Thyroid gland (tissue), 4 donors: ENCODE measurements at places on chromosomes 1 and 21.

DNA sequence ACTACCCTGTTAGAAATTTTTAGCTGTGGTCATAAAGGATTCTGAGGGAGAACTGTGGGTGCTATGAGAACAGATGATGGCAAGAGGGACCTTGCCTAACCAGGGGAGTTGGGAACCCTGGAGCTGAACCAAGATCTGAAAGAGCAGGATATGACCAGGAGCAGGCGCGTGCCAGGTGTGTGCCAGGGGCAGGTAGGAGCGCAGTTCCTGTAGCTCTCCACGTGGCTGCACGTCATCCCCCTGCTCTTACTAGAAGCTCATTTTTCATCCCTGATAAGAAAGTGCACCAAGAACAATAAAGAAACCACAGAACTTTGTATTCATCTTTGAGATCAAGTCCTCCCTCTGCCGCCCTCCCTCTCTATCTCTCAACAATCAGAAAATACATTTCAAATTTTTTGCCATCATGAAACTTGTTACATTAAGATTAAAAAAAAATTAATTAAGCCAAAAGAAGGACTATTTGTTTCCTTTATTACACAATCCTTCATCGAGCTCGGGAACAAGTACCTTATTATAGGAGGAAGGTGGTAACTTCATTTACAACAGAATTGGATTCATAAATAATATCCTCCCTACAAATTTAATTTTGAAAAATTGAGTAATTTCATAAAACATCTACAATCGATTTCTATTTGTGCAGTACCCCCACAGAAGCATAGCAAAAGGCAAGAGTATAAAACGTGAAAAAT is 78.5 kb downstream of the SLC35F3 start:
- DNase-seq = no peak

DNA sequence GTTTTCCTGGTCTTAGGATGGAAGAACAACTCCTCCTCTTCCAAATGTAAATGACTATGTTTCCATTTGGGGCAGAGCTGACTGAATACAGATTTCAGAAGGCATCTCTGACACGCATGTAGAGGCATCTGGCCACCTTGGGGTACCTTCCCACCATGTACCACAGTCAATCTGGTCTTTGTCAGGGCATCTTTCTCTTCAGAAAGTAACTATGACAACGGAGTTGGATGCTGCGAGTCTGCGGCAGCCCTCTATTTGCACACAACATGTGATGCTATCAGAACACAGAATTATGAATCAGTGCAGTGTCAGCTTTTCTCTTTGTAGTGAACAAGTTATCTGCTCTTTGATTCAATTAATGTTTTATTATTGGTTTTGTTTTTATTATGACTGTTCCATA is 94.7 kb downstream of the TSEN15 start:
- no peak for DNase-seq

- no peak for DNase-seq
These were observed 2.1 kb upstream of the PDIK1L start for GRCh38 chr1:26109229-26110164.

DNA sequence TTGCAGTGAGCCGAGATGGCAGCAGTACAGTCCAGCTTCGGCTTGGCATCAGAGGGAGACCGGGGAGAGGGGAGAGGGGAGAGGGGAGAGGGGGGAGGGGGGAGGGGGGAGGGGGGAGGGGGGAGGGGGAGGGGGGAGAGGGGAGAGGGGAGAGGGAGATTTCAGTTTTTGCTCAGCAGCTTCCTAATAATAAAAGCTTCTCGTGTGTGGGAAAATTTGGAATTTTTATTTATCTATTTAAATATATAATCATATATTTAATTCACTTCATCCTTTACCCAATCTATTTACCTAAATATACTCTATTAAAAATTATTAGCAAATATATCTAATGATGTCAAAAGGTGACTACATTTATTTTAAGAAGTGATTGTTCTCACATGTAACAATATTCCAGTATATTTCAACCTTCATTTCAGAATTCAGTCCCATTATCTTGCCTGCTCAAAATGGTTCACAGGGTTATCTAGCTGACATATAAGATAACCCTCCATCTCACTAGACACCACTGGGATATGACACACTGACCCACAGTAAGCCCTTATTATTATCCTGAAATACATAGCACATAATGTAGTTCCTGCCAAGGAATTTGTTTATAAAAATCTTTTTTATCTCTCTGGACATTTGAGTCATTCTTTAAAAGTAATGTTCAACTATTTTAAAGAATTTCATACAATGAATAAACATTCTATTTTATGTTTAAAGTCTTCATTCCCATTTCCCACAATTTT is 105.9 kb downstream of the GPATCH2 start:
- DNase-seq = no peak

DNA sequence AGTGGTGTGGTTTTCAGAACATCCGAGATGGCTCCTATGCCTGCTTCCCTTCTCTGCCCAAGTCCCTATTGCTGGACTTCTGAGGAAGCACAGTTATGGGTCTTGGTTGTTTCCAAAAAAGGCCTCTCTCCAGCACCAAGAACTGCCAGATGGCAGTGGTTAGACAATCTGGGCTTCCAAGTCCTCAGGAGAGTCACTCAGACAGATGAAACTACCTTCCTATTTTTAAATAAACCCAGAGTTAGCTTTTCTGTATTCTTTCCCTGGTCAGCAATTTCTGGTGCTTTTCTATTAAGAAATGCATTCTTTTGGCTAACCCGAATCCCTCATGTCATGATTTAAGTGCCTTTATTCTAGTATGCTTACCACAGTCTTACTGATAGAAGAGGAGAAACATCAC is 245.9 kb downstream of the PRDM2 start:
- no peak for DNase-seq

DNA sequence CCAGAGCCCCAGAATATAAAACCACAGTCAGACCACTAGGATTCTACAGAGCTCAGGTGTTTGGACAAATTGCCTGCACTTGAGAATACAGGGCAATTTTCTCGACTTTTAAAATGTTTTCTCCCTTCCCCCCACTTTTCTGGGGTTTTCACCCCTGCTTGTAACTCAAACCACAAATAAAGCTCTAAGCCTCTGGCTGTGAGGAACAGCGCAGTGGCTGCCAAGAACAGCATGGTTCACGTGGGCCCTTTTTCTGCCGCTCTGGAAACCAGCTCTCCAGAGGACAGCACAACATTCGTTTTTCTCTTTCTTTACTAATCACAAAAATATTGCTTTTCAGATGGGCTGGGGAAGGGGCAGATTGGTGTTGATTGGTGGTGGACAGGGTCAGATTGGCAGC is 102.2 kb upstream of the JUN start:
- no peak for DNase-seq

DNA sequence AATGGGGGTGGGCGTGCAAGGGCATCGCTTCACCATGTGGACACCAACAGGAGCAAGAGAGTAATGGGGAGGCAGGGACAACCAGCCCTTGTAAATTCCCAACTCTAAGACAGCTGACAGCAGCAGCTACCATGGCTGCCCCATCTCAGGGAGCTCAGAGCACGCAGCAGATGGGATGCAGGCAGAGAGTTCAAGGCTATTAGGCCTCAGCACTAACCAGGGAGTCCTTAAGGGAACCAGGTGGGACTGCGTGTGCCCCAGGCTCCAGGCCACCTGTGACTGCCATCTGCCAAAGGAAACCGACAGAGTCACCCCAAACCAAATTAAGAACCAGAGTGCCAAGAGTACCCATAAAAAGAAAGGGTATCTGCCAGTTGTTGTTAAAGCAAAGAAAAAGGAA is 33.7 kb upstream of the PRDM2 start:
- DNase-seq = no peak

DNA sequence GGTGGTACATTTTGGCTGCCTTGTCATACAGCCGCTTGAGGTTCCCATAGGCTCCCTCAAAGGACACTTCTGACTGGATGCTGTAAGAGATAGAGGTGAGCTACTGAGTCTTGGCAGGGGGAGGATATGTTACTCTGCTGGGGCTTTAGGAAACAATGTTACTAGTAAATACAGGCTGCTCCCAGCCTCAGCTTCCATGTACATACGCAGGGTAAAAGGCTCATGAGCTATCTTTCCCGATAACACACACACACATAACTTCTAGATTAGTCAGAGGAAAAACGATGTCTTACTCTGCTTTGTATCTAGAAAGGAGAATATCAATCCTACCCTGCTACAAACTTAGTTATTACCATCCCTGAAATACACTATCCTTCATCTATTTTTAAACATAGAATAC is 14.3 kb downstream of the SMG5 start:
- no peak for DNase-seq

DNA sequence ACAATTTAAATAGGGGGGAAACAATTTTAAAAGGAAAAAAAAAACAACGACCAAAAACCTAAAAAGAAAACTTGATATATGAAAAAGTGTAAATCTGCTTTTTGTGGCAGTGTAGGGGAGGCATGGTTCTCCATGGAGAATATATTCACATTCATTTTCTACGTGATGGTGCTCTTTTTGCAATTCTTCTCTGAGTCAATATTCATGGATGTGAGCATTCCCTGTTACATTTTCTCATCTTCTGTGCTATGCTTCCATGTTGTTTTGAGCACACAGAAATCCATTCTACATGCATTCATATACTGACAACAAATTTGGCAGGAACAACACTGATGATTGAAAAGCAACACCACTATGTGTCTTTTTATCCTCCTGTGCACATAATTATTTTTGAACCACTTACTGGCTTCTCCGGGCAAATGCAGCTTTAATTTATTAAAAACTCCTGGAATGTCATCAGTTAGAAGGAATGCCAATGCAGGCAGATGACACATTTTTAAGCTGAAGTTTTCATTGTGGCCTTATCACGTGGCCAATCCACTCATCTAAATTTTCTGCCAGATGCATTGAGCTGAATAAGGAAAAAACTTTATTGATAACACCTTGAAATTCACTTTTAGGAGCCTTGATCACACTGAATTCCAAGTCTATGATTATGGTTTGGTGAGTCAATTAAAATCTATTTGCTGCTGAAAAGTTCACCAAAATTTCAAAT is 590.6 kb downstream of the NUF2 start:
- no peak for DNase-seq

DNA sequence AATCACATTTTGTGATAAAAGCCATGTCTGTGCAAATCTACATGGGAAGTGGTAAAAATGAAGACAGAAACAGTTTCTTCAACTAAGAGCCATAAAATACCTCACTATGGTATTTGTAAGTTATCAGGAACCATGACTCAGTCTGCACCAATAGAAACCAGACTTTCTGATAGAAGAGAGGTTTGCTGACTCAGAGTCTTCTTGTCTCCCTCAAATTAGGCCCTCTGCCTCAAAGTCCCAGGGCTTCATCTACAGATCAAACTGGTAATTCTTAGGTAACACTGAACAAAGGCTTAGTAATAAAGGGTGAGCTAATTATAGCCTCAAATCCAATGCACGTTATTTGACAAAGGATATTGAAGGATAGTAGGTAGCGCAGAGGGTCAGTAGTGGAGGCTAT is 30.9 kb upstream of the SSX2IP start:
- no peak for DNase-seq

DNA sequence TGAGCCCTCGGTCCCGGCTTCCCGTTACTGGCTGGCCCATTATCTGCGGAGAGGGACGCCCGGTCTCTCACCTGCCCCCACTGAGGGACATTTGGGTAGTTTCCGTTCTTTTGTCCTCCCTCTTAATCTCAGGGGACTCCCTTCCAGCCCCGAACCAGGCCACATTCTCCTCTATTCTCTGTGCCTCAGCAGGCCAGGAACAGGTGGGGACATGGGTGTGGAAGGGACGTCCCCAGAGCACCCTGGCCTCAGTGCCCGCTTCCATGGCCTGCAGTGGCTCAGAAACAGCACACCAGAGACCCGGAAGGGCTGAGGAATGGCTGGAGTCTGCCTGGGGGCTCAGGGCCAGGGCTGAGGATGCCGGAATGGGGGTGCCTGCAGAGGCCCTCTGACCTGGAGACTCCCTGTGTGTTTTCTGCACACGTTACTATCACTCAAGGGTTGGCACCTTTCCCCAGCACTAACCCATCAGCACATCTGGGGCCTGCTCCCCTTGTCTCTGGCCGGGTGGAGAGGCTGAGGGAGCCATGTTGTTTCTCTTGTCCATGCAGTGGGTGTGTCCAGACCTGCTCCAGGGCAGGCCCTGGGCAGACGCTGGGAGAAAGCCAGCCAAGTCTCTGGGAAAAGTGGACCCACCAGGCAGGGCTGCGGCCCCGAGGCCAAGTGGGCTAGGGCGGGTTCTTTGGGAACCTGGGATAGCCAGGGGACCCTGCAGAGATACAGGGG is 10.0 kb upstream of the DNMT3L start:
- DNase-seq = no peak

DNA sequence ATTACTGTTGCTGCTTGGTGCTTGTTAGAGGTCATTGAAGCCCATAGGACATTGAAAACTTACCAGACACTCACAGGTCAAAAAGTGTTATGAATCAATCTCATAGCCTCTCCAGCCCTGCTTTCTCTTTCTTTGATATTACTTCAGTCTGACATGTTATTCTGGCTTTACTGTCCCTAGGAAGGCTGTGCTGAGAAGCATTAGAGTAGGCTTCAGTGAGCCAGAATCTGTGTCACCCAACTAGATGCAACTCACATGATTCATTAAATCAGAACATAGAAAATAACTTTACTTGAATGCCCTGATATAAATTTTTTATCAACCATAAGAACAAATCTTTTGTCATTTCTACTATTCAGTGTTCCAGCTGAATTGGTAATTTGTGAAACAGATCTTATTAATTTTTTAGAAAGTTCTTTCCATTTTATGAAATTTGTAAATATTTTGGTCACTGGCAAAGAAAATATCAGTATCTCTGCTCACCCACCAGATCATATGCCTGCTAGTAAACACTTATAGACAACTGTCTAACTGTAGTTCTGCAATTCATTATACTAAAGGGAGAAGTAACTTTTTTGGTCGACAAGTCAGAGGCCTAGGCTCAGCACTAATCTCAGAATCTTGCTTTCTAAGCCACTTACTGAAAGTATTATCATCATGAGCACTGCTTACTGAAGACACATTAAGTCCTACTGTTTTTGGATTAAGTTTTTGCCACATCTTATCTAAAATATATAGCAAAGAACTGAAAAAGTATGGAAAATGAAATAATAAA is 48.2 kb downstream of the RPAP2 start:
- DNase-seq = no peak

DNA sequence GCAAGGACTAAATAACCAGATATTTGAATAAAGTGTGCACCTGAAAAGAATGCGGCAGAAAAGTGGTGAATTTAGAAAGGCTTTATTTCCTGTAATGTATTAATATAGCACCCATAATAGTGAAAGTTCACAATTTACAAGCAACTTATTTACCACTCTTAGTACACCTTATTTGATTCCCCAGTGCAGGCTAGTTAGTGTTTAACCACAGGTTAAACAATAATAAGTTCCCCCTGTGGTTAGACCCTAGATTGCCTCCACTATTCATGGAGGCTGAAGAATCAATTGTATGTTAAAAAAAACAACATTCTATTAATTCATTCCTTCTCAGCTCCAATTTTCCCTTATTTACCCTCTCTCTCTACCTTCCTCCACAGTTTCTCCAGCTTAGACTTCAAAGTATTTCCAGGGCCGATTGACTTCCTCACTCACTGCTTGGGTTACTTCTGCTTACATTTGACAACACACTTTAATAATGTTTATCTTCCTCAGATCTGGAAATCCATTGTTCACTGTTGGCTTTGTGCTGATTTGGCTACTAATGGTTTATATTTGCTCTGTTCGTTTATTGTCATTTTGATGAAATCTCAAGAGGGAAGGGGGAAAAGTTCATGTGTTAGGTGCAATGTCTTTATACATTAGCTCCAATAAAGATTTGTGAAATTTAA is 796.3 kb downstream of the BRINP3 start:
- no peak for DNase-seq
